ENCODE measurements at places on chromosomes 6 and 20. TPM values are rescaled to one million over a fixed set of nuclear protein-coding genes. Genes with fewer than 3 reads are reported as not detected.

Gene PRSS16
- total RNA-seq = not detected

Gene ADAM33
- 145 TPM for total RNA-seq

Gene EFCAB8
- not detected for total RNA-seq

Gene ALDH5A1
- total RNA-seq = 1.6 TPM

Gene LY6G5C
- 1.1 TPM for total RNA-seq

Gene NQO2
- total RNA-seq = 47.7 TPM

Gene SAMD3
- 9.1 TPM for total RNA-seq

Gene LY6G6D
- not detected for total RNA-seq

Gene RAB44
- total RNA-seq = not detected

Gene MOG
- not detected for total RNA-seq

Gene OR2J3
- total RNA-seq = not detected

Gene ARMC12
- 0.45 TPM for total RNA-seq

Gene PHF3
- total RNA-seq = 78.5 TPM

Gene CLPSL2
- not detected for total RNA-seq

Gene KATNA1
- 26.7 TPM for total RNA-seq

Gene NKAIN4
- not detected for total RNA-seq

Gene ZC2HC1B
- total RNA-seq = not detected

Gene PKIB
- total RNA-seq = 0.57 TPM

Gene KIF6
- 0.08 TPM for total RNA-seq

Gene FAM229B
- total RNA-seq = 19.2 TPM

Gene SLC52A3
- not detected for total RNA-seq

Gene CALHM6
- total RNA-seq = 1.6 TPM

Gene KIF25
- total RNA-seq = not detected

Gene CCDC170
- total RNA-seq = 0.82 TPM

Gene TAGAP
- not detected for total RNA-seq

Gene SPATA25
- 2.1 TPM for total RNA-seq

Gene NHLRC1
- 3.0 TPM for total RNA-seq

Gene TMEM170B
- total RNA-seq = 1.4 TPM

Gene DACT2
- total RNA-seq = 0.98 TPM

Gene TNNC2
- 0.45 TPM for total RNA-seq

Gene PSMB8
- total RNA-seq = 36.2 TPM

Gene BTNL2
- total RNA-seq = not detected

Data from fibroblast of the aortic adventitia (primary cell).